ENCODE measurements at places on chromosomes 7 and 10.

GRCh38 chr7:88985295-88985694 lies 189.8 kb upstream of the TEX47 start:
- no peak overlapping the region for H3K4me3 ChIP-seq
- H3K36me3 ChIP-seq = no peaks in the 10 kb centered on the region
- DNase-seq = no peak

DNA sequence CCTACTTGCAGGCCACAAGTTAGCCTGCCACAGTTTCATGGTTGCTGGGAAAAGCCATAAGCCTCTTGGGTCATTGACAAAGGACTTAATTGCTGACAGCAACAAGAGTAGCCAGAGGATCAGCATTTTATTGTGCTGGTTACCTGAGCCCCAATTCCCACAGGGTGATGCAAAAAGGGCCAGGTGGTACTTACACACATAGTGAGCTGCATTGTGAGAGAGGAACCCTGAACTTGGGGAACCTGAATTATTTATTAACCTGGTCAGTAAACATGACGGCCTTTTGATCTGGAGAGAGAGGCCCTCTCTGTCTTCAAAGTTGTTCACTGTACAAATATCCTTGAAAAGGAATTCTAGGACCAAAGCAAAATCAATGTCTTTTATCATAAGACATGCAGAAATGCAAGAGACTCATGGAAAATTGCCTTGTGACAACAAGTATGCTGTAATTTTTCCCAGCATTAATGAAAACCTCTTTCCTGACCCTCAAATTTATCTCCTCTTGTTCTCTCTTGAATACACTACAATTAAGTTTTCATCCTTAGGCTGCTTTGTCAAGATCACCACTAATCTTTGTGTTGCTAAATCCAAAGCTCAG lies 102.9 kb upstream of the PHYHIPL start:
- H3K27ac ChIP-seq = no peak overlapping the region
- no peaks in the 10 kb centered on the region for H3K4me1 ChIP-seq
- H3K36me3 ChIP-seq = no peaks in the 10 kb centered on the region
- H3K27me3 ChIP-seq = no peaks in the 10 kb centered on the region
- H3K4me3 ChIP-seq = no peak overlapping the region

DNA sequence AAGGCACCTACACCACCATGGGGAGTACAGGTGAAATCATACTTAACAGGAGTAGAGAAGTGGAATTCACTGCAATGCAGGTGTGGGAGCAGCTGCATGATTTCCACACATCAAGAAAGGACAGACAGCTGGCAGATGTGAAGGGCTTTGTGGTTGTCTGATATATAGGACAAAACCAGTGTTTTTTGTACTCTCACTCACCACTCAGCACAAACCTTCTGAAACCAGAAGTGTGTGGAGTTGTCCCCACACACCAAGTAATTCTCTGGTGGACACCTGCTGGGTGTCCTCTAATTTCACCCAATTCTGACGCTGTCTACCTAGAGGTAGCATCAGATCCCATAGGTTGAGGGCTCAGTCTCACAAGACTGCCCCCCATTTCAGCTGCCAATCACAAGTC lies 327.7 kb upstream of the KMT2E start:
- H3K4me3 ChIP-seq = no peak overlapping the region
- no peaks in the 10 kb centered on the region for H3K36me3 ChIP-seq

DNA sequence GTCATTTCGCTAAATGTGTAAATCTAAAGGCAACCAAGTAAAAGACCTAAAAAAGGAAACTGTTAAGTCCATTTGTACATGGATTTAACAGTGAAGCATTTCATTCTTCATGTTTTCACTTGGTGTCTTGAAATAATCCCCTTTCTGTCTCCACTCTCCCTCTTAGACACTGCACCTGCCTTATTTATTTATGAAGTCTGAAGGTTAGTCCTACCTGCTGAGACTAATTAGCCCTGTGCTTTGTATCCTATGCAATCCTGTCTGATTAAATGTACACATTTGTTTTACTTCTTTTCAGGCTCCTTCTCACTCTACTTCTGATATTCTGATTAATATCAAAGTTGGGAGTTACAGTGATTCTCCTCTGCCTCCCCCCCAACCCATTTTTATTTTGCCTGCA lies 1.9 kb upstream of the TCF7L2 start:
- no peaks in the 10 kb centered on the region for H3K36me3 ChIP-seq
- no peaks in the 10 kb centered on the region for H3K27me3 ChIP-seq
- no peak for DNase-seq
- H3K27ac ChIP-seq = no peak overlapping the region
- peaks cover 2% of the 10 kb centered on the region for H3K4me1 ChIP-seq
- no peak overlapping the region for H3K4me3 ChIP-seq

GRCh38 chr10:60975716-60976115 lies 31.7 kb upstream of the RHOBTB1 start:
- no peaks in the 10 kb centered on the region for H3K36me3 ChIP-seq
- no peak overlapping the region for H3K27ac ChIP-seq
- H3K4me3 ChIP-seq = no peak overlapping the region

DNA sequence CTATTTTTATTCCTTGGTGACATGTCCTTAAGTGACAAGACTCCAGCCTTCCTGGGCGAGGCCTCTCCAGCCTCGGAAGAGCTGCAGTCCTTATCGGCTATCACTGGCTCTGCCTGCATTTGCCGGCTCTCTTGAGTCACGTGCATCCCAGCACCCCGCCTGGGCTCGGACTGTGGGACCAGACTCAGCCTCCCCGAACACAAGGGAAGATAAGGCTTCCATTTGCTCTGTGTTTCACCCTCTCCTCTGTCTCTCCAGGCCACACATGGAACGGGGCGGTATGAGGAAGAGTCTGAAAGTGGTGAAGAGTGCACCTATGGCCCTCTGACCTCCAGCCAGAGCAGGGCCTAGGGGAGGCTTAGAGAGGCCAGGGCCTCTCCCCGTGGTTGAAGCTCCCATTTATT lies 4.7 kb downstream of the GDF2 start:
- H3K4me3 ChIP-seq = no peak overlapping the region
- H3K27me3 ChIP-seq = peaks cover 6% of the 10 kb centered on the region
- no peaks in the 10 kb centered on the region for H3K36me3 ChIP-seq
- DNase-seq = no peak
- H3K4me1 ChIP-seq = no peaks in the 10 kb centered on the region

GRCh38 chr10:59133841-59134593 lies 42.4 kb upstream of the PHYHIPL start:
- no peaks in the 10 kb centered on the region for H3K4me1 ChIP-seq
- no peaks in the 10 kb centered on the region for H3K36me3 ChIP-seq
- H3K27ac ChIP-seq = no peak overlapping the region

DNA sequence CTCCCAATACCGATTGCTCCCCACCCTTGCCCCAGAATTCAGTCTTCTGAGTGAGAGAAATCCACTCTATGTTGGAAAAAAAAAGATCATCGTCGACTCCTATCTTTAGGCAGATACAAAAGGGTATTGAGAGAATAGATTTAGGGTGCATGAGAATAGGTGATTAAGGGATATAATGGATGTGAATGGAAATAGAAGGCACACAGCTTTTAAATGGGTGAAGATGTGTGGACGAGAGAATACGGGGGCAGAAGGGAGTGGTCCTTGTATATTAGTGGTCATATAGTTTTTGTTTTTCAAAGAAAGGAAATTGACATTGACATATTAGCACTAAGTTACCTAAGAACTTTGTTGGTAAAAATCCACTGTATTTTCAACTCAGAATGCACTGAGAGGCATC lies 98.6 kb upstream of the HDAC9 start:
- DNase-seq = no peak
- H3K4me1 ChIP-seq = no peaks in the 10 kb centered on the region
- H3K27ac ChIP-seq = no peak overlapping the region

- no peak overlapping the region for H3K4me3 ChIP-seq
- H3K27me3 ChIP-seq = peaks cover 22% of the 10 kb centered on the region
- no peak overlapping the region for H3K27ac ChIP-seq
- DNase-seq = no peak
- H3K36me3 ChIP-seq = no peaks in the 10 kb centered on the region
Measured at GRCh38 chr7:101516851-101517250, 112.2 kb downstream of the MYL10 start.
